NB4 (cell line): ENCODE measurements at places on chromosomes 12 and 14.

GRCh38 chr12:119204131-119204530 is 25.4 kb downstream of the HSPB8 start:
- DNase-seq, result no peak

GRCh38 chr12:9940375-9940774 is 8.2 kb upstream of the CLEC2A start:
- DNase-seq, result peak; percentile 17

DNA sequence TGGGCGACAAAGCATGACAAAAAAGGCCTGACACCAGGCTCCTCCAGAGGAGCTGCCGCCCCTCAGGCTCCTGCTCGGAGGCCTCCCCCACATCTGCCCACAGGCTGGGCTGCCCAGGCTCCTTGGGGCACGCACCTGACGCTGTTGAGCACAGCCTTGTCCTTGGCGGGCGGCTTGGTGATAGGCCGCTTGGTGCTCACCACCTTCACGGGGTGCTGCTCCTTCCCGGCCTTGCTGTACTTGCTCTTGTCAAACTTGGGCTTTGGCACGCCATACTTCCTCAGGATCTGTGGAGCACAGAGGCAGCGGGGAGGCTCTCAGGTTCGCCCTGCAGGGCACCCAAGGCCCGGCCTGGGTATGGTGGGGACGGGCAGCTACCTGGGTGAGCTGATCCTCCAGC is 53.4 kb downstream of the TRAFD1 start:
- DNase-seq, result no peak

DNA sequence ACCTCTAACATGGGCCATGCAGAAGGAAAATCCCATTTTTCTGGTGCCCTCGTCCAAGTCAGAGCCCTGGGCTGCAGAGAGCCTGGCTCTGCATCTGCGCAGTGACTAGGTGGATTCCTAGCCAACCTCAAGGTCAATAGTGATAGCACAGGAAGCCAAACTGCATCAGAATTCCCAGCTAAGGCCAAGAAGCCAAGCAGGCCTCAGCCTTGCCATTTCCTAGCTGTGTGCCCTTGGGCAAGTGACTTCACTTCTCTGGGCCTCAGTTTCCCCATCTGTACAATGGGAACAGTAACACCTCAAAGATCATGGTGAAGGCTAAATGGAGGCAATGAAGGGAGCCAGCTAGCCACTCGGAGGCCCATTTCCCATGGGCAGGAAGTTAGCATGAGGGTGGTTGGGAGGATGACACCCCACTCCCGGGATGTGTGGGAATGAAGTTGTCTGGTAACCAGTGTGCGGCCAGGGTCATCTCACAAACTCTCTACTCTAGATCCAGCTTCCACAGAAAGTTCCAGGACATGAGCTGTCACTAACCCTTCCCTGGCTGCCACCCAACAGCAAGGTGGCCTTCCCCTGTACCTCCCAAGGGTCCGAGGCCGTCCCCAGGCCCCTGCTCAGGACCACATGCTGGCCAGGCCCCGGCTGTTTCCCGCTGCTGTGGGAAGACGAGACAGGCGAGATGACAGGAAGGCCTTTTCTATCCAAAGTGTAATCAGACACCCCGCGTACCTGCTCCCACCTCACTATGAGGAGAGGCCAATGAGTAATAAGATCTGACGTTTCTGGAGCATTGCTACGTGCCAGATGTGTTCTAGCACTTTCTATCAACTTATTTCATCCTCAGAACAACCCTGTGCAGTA is 125.7 kb downstream of the SCARB1 start:
- DNase-seq, result no peak

- DNase-seq, result no peak
Measured at GRCh38 chr12:123379391-123379790, 4.5 kb upstream of the KMT5A start.

GRCh38 chr14:106417224-106418049 is 891.1 kb downstream of the TMEM121 start:
- DNase-seq, result peak; percentile 87

DNA sequence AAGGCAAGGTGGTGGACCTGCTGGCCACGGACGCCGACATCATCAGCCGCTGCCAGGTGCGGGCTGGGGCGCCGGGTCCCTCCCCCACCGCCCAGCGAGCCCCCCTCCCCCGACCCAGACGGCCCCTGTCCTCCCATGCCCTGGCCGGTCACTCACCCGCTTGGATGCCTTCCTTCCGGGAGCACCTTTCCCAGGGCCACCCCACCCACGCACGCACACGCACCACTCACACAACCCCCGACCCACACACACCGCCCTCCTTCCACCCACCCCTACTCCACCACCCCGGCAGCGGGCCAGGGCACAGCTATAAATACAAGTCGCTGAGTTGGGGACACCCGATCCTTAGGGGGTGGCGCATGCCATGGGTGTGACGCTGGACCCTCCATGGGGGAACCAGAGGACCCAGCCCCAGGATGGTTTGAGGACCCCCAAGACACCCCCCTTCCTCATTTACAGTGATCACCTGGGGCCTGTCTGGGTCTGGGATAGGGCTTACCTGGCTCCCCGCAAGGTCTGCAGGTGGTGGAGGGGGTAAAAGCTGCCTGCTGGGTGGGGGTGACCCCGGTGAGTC is 465 bp downstream of the ADSS1 start:
- DNase-seq, result no peak

DNA sequence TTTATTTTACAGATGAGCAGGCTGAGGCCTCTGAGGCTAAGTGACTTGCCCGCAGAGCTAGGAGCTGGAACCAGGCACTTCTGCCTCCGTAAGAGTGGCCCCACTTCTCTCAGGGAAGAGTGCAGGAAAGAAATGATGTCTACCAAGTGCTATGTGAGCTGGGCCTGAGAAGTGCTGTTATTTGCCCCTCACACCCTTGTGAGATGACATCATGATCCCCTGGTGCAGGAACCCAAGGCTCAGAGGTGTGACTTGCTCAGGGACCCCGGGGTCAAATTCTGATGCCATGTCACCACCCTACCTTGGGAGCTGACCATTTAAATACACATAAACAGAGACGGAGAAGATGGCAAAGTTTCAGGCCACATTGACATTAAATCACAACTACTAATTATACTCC is 63.7 kb upstream of the DDX11 start:
- DNase-seq, result no peak

DNA sequence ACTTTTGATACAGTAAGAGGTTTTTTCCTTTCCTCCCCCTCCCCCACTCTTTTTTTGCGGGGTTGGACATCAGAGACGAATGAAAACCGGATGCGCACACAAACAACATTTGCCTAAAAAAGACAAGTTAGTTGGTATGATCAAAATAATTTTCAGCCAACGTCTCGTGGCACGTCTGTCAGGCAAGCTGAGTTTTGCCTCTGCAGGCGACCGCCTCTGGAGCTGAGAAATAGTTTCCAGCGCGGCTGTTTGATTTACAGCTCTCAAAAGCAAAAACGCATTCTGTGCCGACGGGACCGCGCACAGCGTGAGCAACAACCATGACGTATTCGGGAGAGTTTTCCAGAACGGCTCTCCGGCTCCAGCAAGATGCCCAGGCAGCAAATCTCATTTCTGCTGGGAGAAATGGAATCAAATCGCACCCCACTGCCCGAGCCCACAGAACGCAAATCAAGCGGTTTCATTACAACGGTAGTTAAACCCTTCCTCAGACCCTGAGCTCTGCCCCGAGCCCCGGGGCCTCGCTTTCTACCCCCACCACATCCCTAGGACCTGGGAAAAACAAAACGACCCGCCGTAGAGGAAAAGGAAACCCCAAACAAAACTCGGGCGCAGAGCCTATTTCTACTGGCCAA is 14.2 kb upstream of the CALM1 start:
- DNase-seq, result peak; percentile 66

GRCh38 chr12:5429741-5430557 is 2.0 kb upstream of the NTF3 start:
- DNase-seq, result no peak
